ENCODE measurements at places on chromosomes 5 and 9. TPM values are rescaled to one million over a fixed set of nuclear protein-coding genes. Genes with fewer than 3 reads are reported as not detected.

DNA sequence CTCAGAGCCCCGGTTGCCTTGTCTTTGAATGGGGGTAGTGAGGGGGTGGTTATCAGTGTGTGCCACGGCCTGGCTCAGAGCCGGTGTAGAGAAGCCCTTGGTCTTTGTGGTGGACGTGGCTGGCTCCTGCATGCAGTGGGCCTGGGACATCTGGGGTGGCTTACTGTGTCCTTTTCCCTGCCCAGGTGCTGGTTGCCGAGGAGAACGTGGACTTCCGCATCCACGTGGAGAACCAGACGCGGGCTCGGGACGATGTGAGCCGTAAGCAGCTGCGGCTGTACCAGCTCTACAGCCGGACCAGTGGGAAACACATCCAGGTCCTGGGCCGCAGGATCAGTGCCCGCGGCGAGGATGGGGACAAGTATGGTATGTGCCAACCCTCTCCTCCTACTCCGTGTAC, 16.5 kb downstream of the FGF18 start:
- no peak for DNase-seq

The EFCAB9 gene
- total RNA-seq = not detected

GRCh38 chr5:72276219-72276752, 43.8 kb downstream of the MRPS27 start:
- DNase-seq = no peak

GRCh38 chr5:65925044-65925600, 1.3 kb upstream of the ERBIN start:
- peak; percentile 69 for DNase-seq

- DNase-seq = peak; percentile 49
Measured at GRCh38 chr5:41009232-41009631, 61.9 kb downstream of the MROH2B start.

DNA sequence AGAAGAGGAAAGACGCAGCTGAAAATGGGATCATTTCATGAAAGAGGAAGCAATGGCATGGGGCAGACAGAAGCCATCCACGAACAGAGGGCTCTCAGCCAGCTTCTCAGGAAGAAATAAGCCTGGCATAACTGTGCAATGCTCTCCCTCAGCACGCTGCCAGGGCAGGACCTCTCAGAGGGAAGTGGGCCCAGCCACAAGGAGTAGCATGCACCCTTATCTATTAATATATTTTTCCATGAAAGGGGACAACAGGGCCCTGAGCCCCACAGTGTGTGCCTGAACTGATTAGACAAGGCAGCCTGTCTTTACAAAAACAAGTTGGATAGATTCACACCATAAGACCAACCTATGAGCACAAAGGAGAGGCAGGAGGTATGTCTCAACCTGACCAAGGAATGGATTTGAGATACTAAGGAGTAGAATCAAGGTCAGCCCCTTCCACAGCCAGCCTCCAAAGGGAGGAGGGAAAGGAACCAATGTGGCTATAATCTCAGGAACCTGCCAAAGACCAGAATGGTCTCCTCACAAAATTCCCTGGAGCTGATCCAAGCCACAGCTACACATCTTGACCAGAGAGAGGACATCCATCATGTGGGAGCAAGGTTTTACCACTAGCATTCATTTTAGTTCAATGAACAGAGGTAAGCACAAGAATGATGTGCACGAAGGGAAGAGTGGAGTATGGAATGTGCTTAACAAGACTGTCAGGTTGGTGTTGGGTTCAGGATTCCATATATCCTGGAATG, 154.8 kb downstream of the SIL1 start:
- no peak for DNase-seq

DNA sequence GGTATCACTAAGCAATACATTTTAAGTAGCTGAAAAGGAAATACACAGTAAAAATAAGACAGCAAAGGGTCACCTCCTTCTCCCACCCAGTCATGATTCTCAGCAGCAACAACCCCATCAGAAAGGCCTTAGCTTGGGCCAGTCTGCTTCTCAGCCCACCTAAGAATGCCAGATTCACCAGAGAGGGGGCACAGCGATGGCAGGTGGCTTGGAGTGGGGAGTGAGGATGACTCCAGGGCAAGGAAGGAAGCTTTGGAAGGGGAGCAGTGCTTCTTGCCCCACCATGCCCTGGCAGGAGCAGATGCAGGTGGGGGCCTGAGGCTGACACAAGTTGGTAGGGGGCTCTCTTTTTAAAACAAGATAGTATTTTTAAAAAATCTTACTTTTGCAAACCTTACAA, 51.4 kb downstream of the ABCA1 start:
- no peak for DNase-seq

The CDC20B gene
- total RNA-seq = not detected

The EQTN gene
- total RNA-seq = 0.27 TPM

The TMEM252 gene
- not detected for total RNA-seq

The UNC5A gene
- 0.51 TPM for total RNA-seq

GRCh38 chr5:126971455-126972031, 58.8 kb downstream of the MARCHF3 start:
- DNase-seq = no peak

The PCDHGB3 gene
- total RNA-seq = not detected

The SLC36A2 gene
- not detected for total RNA-seq

- DNase-seq = no peak
Measured at GRCh38 chr5:66143473-66144073, 527 bp upstream of the SREK1 start.

- no peak for DNase-seq
Measured at GRCh38 chr5:107673039-107673367, 2.3 kb upstream of the EFNA5 start.

DNA sequence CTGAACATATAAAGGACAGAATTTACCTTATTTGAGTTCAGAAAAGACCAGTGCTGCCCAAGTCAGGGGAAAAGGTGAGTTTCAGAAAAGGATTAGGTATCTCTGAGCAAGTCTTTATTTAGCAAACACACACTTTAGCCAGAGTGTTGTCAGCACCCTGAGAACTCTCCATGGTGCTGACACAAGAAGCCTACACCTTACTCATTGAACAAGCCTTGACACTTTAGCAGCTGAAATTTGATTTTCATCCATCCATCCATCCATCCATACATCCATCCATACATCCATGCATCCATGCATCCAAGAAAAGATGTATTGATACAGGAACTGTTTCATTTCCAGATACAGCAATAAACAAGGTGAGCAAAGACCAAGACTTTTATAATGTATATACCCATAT, 311.2 kb downstream of the TRIM32 start:
- DNase-seq = no peak

- DNase-seq = no peak
Measured at GRCh38 chr5:56585999-56586691, 229.2 kb upstream of the MAP3K1 start.

- no peak for DNase-seq
Measured at GRCh38 chr5:62596691-62597090, 18.1 kb downstream of the LRRC70 start.

The CDH6 gene
- total RNA-seq = not detected

GRCh38 chr5:36876965-36877666, 547 bp downstream of the NIPBL start:
- peak; percentile 55 for DNase-seq

The SLC6A19 gene
- not detected for total RNA-seq

GRCh38 chr9:5459289-5459829, 9.0 kb downstream of the CD274 start:
- DNase-seq = peak; percentile 78

DNA sequence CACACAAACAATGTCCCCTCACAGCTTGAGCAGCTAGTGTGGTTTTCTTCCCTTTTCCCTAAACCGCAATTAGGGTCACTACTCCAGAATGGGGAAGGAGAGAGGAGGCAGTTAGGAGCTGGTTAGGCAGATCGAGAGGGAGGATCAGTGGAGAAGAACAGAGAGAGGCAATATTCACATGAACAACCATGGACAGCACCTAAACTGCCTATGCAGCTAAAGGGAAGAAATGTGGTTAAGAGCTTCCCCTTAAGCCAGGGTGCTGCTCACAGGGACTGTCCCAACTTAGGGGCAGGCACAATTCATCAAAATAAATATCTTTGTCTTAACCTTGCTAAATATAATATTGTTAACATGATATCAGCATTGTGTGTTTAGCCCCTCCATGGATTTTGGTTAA, 359.3 kb upstream of the CDH18 start:
- no peak for DNase-seq

- no peak for DNase-seq
Measured at GRCh38 chr9:91428436-91428835, 4.8 kb upstream of the NFIL3 start.

The ADAMTS6 gene
- 23.2 TPM for total RNA-seq

DNA sequence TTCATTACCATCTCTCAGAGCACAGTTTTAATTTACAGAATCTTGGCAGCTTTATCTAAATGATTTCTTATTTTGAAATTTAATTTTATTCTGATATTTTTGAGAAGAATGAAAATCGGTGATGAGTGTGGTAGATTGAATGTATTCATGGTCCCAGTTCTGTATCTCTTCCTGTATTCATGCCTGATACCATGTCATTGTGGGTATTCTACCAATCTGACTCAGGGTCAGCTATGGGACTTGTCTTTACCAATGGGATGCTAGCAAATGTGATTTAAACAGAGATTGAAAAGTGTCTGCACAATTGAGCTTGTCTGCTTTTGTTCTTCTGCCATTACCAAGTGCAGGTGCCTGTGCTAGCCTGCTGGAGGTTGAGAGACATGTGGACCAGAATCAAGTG, 17.8 kb upstream of the ZNF618 start:
- DNase-seq = no peak

DNA sequence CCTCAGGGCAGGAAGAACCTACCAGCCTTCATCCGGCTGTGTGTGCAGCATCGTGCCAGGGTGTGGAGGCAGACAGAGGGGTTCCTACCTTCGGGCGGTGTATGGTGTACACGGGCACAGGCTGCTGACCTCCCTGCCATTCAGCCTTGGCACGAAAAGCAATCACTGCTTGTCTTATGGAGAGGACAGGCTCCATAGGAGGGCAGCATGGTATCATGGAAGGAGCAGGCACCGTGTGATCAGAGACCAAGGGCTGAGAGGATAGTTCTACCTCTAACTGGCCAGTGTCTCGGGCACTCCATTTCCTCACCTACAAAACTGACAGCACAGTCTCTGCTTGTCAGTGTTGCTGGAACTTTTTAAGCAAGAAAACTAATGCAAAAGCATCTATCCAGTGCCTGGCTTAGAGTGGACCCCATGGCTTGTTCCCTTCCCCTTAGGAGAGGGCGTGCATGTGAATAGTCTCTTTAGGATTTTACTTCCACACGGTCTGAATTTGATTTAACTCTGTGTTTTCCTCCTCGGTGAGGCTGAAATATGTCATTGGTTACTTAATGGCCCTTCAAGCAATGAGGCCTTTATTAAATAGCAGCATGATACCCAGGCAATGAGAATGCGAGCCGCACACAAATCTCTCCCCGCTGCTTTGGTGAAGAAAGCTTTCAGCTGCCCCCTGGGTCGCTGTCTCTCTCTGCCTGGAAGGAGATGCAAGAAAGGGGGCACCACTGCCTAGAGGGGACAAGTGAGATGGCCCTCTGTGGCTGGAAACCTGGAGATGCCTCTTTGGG, 22.2 kb downstream of the TTLL11 start:
- DNase-seq = no peak

The TEX10 gene
- 40.0 TPM for total RNA-seq

The SIT1 gene
- total RNA-seq = not detected

The ANKRD34B gene
- not detected for total RNA-seq

DNA sequence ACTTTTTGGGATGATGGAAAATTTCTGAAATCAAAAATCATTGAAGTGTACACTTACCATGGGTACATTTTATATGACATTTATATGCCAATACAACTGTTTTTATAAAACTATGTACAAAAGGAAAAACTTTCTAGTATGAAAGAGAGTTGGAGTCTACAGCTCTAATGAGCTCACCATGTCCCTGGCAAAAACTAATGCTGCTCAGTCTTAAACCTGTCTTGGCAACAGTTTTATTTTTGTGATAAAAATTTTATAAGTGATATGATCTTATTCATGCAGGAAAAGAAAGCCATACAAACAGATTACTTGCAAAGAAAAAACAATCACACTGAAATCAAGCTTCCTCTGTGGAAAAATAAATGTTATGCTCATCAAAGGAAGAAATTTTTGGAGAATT, 78.9 kb upstream of the RASEF start:
- DNase-seq = no peak

The CCL28 gene
- total RNA-seq = 1.9 TPM

- peak; percentile 15 for DNase-seq
Measured at GRCh38 chr5:160159991-160160792, 40.9 kb upstream of the PWWP2A start.

The IL3 gene
- not detected for total RNA-seq

DNA sequence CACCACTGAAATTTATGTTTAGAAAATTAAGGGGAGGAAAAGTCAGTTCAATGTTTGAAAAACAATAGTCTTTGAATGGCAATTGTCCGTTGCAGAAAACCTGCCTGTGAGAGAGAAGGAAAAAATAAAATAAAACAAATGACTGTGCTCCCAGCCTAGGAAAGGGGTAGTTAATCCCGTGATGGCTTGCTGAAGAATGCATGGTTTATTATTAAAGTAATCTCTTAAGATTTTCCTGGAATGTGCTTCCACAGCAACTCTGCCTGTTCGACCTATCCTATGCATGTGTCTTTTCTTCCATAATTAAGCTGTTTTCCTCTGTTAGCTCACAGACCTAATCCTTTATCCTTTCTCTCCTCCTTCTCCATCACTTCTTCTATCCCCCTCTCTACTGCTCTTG, 2.4 kb upstream of the DAB2 start:
- no peak for DNase-seq

GRCh38 chr9:27131731-27132130, 22.7 kb downstream of the TEK start:
- no peak for DNase-seq

GRCh38 chr5:961002-961710, 47.4 kb upstream of the NKD2 start:
- DNase-seq = no peak

DNA sequence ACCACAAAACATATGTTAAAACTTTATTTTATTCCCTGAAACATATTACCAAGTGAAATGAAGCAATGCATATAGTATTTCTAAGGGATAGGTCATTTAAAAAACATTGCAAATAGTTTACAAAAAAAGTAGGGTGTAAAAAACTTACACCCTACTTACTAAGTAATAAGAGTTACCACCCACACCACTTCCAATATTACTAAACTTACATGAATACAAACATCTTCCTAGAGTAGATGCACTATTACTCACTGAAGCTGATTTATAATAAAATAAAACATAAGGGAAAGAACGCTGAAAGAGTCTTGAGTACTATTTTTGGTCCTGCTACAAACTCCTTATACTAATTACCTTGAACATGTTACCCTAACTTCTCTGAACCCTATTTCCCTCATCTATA, 289.4 kb downstream of the HINT1 start:
- no peak for DNase-seq

The SRD5A1 gene
- total RNA-seq = 14.2 TPM

The PCA3 gene
- not detected for total RNA-seq

All from foreskin keratinocyte (primary cell).